Hematopoietic multipotent progenitor cell treated with erythropoietin and hydrocortisone succinate and interleukin-3 and kit ligand, for 4 days (in vitro differentiated cells): ENCODE measurements at places on chromosomes 13 and 19.
A peak's percentile ranks its signal among the peaks of the same experiment; 100 is the strongest.

GRCh38 chr19:3649888-3650287, 23.3 kb upstream of the CACTIN start:
- no peak for DNase-seq

DNA sequence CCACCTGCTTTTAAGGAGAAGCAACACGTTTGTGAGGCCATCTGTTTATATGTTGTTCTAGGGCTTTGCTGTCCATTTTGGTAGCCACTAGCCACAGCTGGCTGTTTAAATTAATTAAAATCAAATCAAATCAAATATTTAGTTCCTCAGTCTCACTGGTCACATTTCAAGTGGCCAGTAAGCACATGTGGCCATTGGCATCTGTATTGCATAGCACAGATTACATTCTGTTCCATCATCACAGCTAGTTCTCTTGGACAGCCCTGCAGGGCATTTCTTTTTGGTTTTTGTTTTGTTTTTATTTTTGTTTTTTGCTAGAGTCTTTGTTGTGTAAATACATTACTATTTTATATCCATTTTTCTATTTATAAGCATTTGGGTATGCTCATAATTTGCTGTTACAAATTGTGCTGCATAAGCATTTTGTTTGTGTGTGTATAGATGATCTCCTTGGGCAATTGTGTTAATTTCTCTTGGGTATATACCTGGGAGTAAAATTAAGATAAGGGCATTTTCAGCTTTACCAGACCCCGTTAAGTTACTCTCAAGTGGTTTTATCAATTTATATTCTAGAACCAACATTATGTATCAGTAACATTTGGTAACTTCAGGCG, 31.3 kb downstream of the SAE1 start:
- DNase-seq: no peak

DNA sequence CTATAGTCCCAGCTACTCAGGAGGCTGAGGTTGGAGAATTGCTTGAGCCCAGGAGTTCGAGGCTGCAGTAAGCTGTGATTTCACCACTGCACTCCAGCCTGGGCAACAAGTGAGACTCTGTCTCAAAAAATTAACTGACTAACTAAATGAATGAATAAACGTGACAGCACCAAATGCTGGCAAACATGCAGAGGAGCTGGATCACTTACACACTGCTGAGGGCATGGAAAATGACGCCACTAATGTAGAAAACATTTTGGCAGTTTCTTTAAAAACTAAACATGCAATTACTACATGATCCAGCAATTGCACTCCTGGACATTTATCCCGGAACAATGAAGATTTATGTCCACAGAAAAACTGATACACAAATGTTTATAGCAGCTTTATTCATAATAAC, 31.3 kb upstream of the GTF3A start:
- DNase-seq: no peak

GRCh38 chr13:49444524-49445395, 686 bp downstream of the SETDB2 start:
- DNase-seq: peak; percentile 92

DNA sequence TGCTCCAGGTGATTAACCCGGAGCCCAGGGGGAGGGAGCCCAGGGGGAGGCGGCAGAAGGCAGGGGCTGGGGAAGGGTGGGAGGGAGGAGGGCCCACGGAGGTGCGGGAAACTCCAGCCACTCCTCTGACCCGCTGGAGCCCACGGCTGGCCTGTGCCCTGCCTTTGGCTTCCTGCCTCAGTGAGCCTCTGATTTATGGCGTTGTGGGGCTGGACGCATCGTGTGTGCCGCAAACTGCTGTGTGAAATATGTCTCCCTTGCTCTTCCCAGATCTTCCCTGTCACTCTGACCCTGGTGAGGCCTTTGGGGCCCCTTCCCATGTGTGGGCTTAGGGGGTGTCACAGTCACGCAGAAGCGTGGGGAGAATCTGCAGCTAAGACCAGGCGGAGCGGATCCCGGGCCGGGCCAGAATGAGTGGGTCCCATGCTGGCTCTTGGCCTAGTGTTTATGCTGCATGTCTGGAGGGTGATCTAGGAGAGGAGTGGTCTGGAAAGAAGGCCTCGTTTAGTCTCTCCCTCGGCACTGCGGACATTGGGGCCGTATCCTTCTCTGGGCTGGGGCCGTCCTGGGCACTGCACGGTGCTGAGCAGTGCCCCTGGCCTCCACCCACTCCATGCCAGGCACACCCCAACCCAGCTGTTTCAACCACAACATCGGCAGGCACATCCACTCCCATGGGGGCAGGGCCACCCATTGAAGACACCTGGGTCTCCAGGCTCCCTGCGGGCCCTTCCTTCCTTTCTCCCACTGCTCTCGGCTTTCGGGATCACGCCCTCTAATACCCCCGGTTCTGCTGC, 123.0 kb downstream of the KDM4B start:
- peak; percentile 62 for DNase-seq

DNA sequence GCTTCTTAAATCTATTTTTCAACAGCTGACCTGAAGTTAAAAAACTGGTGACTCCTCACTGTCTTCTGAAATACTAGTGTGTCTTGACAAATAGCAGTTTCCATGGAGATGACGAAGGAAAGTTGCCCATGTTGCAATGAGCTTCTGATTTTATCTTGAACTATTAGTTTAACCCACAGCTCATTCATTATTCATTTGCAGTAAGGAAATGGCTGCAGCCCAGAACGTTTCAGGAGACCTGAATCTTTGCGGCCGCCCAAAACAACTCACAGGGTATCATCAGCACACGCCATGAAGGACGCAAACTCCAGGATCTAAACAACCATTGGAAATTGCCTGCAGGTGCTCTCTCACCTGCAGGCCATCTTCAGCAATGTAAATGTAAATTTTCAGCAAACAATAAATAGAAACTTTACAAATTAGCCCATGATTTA, 142.5 kb downstream of the DCLK1 start:
- peak; percentile 35 for DNase-seq

DNA sequence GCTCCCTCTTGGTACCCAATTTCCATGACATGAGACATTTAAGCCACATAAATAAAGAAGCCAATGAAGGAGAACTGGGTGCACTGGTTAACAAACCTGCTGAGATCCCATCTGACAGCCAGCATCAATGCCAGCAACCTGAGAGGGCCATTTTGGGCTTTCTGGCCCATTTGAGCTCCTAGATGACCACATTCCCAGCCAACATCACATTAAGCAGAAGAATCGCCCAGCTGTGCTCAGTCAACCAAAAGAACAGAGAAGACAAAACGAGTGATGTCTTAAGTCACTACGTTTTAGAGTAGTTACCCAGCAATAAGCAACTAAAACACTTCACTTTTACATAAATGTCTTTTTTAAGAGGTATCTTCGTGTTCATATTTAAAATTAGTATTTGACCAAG, 21.9 kb downstream of the LCP1 start:
- no peak for DNase-seq

DNA sequence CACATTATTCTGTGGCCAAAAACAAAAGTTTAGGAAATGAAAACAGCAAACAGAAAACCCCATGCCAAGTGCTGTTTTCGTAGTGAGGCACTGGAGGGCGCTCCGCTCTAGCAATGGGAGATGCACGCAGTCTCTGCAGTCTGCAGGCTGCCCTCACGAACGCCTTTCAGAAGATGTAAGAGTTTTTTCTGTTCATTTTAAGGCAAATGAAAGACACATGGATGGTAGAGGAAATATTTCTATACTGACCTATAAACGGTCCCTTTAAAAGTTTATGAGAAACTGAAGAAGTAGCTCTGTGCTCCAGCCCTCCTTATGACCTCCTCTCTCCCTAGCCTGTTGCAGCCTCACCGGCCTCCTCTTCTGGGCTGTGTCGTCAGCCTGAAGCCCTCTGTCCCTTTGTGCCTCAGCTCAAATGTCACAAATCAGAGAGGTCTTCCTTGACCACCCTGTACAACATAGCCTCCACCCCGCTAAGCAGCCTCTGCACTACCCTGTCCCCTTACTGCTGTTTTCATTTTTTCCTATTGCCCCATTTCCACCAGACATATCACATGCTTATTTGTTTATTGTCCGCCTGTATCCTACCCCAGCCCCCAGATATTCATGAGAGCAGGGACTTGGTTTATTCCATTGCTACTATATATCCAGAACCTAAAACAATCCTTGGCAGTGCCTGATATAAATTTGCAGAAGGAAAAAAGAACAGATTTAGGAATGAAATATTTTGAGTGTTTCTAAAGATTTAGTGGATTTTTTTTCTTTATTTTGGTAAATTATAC, 116.4 kb downstream of the TM9SF2 start:
- peak; percentile 68 for DNase-seq

DNA sequence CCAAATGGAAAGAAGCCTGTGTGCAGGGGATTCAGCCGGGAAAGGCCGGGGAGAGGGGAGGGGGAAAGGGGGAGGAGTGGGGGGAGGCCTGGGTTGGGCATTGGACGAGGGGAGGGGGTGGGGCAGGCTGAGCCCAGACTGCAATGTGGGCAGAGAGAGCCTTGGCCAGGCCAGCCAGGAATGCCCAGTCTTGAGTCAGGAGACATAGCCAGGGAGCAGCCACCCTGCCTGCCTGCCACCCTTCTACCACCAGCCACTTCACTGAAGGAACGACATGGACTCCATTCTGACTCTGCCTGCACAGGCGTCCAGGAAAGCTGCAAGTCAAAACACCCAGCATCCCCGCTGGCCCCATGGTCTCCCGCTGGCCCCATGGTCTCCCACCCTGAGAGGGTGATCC, 498 bp downstream of the PROZ start:
- no peak for DNase-seq

GRCh38 chr13:110653851-110654250, 38.5 kb downstream of the NAXD start:
- no peak for DNase-seq

DNA sequence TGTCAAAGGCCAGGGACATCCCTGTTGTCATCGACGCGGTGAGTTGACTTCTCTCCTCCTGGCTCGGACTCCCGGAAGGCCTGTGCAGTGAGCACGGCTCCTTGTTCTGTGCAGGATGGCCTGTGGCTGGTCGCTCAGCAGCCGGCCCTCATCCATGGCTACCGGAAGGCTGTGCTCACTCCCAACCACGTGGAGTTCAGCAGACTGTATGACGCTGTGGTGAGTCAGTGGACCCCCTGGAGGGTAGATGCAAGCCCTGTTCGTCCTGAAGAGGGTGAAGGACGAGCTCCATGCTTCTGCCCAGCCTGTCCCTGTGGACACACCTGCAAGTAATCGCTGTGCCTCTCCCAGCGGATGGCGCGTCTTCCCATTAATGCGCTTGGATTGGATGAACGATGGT, 19.2 kb downstream of the NAXD start:
- no peak for DNase-seq

DNA sequence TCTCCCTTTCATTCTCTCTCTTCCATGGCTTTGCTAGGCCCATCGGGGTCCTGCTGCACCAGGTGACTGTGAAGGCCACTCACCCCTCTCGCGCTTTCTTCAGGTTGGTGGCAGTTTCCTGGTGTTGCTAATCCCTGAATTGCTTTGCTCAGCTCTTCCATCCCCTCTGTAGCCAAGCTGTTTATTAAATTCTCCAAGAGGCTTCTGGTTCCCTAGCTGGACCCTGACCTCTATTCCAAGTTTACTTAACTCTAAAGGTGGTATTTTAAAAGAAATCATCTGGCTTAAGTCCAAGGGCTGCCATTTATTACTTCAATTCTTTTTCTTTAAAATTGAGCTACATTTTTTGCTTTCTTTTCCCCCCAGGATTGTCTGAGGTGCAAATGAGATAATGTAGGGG, 32.7 kb upstream of the MICU2 start:
- no peak for DNase-seq

GRCh38 chr13:19860884-19861655, 2.4 kb downstream of the ZMYM5 start:
- peak; percentile 13 for DNase-seq
